ENCODE measurements at places on chromosomes 5 and 9.
A peak's percentile ranks its signal among the peaks of the same experiment; 100 is the strongest.

- H3K27ac ChIP-seq = no peak overlapping the region
- no peak overlapping the region for H3K4me3 ChIP-seq
- H3K27me3 ChIP-seq = peaks cover 2% of the 10 kb centered on the region
- H3K4me1 ChIP-seq = no peaks in the 10 kb centered on the region
- DNase-seq = no peak
These were observed 194.1 kb downstream of the CACNA1B start for GRCh38 chr9:138071731-138072130.

- peaks cover 17% of the 10 kb centered on the region for H3K4me1 ChIP-seq
- H3K4me3 ChIP-seq = no peak overlapping the region
- DNase-seq = no peak
- H3K27ac ChIP-seq = peak overlapping the region; percentile 58
These were observed 75.6 kb downstream of the DCP2 start for GRCh38 chr5:113052041-113052795.

DNA sequence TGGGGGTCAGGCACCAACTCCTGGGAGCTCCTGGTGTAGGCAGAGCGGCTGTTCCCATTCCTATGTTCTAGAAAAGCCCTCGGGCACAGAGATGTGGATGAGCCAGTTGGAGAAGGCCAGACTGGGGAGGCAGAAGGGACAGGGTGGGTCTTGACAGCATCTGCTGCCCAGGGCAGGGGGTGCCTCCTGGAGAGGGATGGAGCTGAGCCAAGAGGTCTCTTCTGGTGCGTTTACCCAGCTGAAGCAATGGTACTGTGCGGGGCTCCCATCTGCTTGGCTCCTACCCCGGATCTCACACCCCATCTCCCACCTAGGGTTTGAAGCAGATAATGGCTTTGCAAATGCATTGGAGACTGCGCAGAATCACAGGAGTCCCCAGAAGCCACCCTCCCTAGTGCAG lies 41.3 kb downstream of the SHB start:
- H3K36me3 ChIP-seq = no peaks in the 10 kb centered on the region
- no peak for DNase-seq
- no peaks in the 10 kb centered on the region for H3K27me3 ChIP-seq
- H3K27ac ChIP-seq = peak overlapping the region; percentile 98

- peaks cover 10% of the 10 kb centered on the region for H3K4me1 ChIP-seq
- H3K36me3 ChIP-seq = no peaks in the 10 kb centered on the region
- no peak overlapping the region for H3K4me3 ChIP-seq
- no peak for DNase-seq
These were observed 11.1 kb upstream of the ARAP3 start for GRCh38 chr5:141692919-141693725.

GRCh38 chr5:9499498-9499876 lies 46.4 kb downstream of the SEMA5A start:
- no peaks in the 10 kb centered on the region for H3K4me1 ChIP-seq
- no peak for DNase-seq
- no peak overlapping the region for H3K27ac ChIP-seq
- H3K36me3 ChIP-seq = no peaks in the 10 kb centered on the region
- no peak overlapping the region for H3K4me3 ChIP-seq
- H3K27me3 ChIP-seq = no peaks in the 10 kb centered on the region

GRCh38 chr5:3002230-3002629 lies 250.8 kb upstream of the IRX2 start:
- no peak overlapping the region for H3K27ac ChIP-seq
- no peaks in the 10 kb centered on the region for H3K4me1 ChIP-seq
- H3K36me3 ChIP-seq = no peaks in the 10 kb centered on the region
- no peak overlapping the region for H3K4me3 ChIP-seq

- H3K4me3 ChIP-seq = no peak overlapping the region
- peaks cover 42% of the 10 kb centered on the region for H3K4me1 ChIP-seq
- DNase-seq = peak; percentile 94
- no peaks in the 10 kb centered on the region for H3K27me3 ChIP-seq
- H3K27ac ChIP-seq = peak overlapping the region; percentile 70
These were observed 220.4 kb downstream of the ARRDC3 start for GRCh38 chr5:91162534-91163381.

GRCh38 chr9:120477534-120478001 lies 102.4 kb downstream of the CDK5RAP2 start:
- H3K27me3 ChIP-seq = no peaks in the 10 kb centered on the region
- peaks cover 32% of the 10 kb centered on the region for H3K4me1 ChIP-seq
- peaks cover 38% of the 10 kb centered on the region for H3K36me3 ChIP-seq
- H3K27ac ChIP-seq = peak overlapping the region; percentile 92

GRCh38 chr5:145449794-145450193 lies 385.3 kb downstream of the PRELID2 start:
- H3K27me3 ChIP-seq = no peaks in the 10 kb centered on the region
- no peak overlapping the region for H3K4me3 ChIP-seq
- DNase-seq = no peak

GRCh38 chr5:68231414-68232076 lies 16.0 kb downstream of the PIK3R1 start:
- peaks cover 73% of the 10 kb centered on the region for H3K36me3 ChIP-seq
- no peaks in the 10 kb centered on the region for H3K27me3 ChIP-seq
- H3K27ac ChIP-seq = no peak overlapping the region
- DNase-seq = no peak
- no peak overlapping the region for H3K4me3 ChIP-seq
- no peaks in the 10 kb centered on the region for H3K4me1 ChIP-seq

DNA sequence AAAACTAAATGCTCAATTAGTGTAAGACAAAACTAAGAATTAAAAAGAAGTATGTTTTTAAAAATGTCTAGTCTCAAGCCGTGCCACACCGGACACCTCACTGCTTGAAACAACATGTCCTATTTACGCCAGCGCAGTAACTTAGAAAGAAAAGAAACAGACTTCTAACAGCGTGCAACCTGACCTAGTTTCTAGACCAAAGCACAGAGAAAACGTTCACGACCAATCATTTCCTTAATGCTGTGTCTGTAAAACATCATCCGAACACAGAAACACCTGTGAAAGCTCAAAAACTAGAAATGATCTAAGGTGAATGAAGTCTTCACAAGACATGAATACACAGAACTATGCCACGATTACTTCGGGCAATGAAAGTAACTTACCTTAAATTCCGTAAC lies 4.0 kb downstream of the BRD9 start:
- H3K4me1 ChIP-seq = peaks cover 5% of the 10 kb centered on the region
- H3K27ac ChIP-seq = no peak overlapping the region
- H3K36me3 ChIP-seq = peaks cover 82% of the 10 kb centered on the region
- H3K27me3 ChIP-seq = no peaks in the 10 kb centered on the region
- DNase-seq = no peak

GRCh38 chr9:125493881-125494652 lies 212.9 kb downstream of the MAPKAP1 start:
- H3K4me3 ChIP-seq = no peak overlapping the region
- H3K27ac ChIP-seq = no peak overlapping the region
- no peak for DNase-seq
- peaks cover 16% of the 10 kb centered on the region for H3K4me1 ChIP-seq
- H3K36me3 ChIP-seq = no peaks in the 10 kb centered on the region

GRCh38 chr5:119176785-119177184 lies 105.9 kb downstream of the DMXL1 start:
- no peak for DNase-seq
- peaks cover 24% of the 10 kb centered on the region for H3K36me3 ChIP-seq
- H3K27me3 ChIP-seq = no peaks in the 10 kb centered on the region
- H3K4me3 ChIP-seq = no peak overlapping the region

- H3K4me3 ChIP-seq = no peak overlapping the region
- no peak for DNase-seq
- H3K27ac ChIP-seq = no peak overlapping the region
- H3K36me3 ChIP-seq = peaks cover 51% of the 10 kb centered on the region
These were observed 18.4 kb downstream of the NR3C1 start for GRCh38 chr5:143384865-143385657.

GRCh38 chr9:134724202-134724911 lies 82.8 kb downstream of the COL5A1 start:
- no peaks in the 10 kb centered on the region for H3K4me1 ChIP-seq
- no peak overlapping the region for H3K27ac ChIP-seq
- DNase-seq = no peak
- H3K4me3 ChIP-seq = no peak overlapping the region
- H3K36me3 ChIP-seq = peaks cover 8% of the 10 kb centered on the region
- H3K27me3 ChIP-seq = no peaks in the 10 kb centered on the region

DNA sequence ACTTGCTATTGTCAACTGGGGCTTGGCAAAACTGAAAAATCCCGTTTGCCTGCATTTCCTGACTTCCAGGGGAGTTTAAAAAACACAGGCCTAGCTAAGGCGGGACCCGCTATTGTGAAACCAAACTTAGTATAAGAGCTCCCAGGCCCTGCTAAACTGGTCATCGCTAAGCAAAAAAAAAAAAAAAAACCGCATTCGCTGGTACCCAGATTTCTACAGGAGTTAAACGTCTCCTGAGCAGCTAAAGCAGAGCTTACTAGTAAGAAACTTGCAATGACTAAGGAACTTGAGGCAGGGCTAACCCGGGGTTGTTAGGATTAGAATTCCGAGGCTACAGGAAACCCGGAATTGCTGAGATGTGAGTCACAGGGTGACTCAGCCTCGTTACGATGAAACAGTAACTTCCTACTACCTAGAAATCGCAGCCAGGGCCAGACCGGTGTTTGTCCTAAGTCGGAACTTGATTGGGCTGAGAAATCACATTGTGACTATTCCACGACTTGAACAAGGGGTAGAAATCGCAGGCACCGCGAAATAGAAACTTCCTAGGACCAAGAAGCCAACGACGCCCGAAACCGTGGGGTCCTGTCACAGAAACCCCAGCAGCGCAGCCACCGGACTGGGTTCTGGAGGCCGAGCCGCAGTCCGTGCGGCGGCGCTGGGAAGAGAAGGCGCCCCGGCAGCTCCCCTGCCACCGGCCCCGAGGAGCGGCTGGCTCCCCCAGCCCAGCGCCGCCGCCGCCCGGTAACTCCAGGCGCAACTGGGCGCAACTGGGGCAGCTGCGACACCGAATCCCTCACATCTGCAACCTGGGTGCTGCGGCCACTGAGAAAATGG lies 89.4 kb downstream of the ANXA2R start:
- H3K27me3 ChIP-seq = no peaks in the 10 kb centered on the region
- H3K4me3 ChIP-seq = no peak overlapping the region
- H3K36me3 ChIP-seq = no peaks in the 10 kb centered on the region
- H3K27ac ChIP-seq = peak overlapping the region; percentile 98
- peaks cover 17% of the 10 kb centered on the region for H3K4me1 ChIP-seq

GRCh38 chr5:119365847-119366539 lies 10.2 kb downstream of the TNFAIP8 start:
- H3K4me1 ChIP-seq = peaks cover 44% of the 10 kb centered on the region
- H3K27ac ChIP-seq = peak overlapping the region; percentile 66
- H3K4me3 ChIP-seq = no peak overlapping the region
- DNase-seq = no peak
- no peaks in the 10 kb centered on the region for H3K27me3 ChIP-seq

DNA sequence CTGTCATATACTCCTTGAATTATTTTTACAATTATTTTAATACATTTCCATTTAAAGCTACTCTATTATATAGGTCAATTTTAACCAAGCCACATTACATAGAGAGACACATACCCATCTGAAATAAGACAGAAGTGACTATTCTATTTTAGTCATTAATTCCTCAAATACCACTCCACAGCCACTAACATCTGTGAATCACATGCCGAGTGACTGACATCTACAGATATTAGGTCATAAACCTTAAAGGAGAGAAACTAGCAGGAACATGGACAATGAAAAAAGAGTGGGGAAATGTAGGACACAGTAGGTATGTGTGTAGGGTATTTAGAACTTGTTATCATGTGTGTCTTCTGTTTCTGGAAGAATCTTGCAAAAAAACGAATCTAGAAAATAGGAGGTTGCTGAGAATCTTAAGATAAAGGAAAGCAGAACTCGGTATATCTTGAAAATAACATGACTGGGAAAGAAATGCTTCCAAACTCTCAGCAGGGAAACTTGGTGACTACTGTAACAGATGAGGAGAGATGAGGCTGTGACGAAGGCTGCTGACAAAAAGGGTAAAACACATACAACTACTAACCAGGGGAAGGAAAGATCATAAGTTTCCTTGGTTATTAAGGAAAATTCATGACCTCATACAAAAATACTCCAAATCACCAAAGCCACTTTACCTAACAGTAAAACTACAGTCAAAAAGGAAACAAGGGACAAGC lies 84.6 kb downstream of the PLPP1 start:
- no peaks in the 10 kb centered on the region for H3K27me3 ChIP-seq
- no peaks in the 10 kb centered on the region for H3K4me1 ChIP-seq
- H3K27ac ChIP-seq = no peak overlapping the region
- no peaks in the 10 kb centered on the region for H3K36me3 ChIP-seq

- peak overlapping the region; percentile 19 for H3K4me3 ChIP-seq
- peaks cover 13% of the 10 kb centered on the region for H3K4me1 ChIP-seq
- no peak for DNase-seq
- no peak overlapping the region for H3K27ac ChIP-seq
These were observed 277 bp downstream of the EIF4E1B start for GRCh38 chr5:176630681-176631222.
